Kasumi-1 (cell line): ENCODE measurements at places on chromosomes 3 and 15.

DNA sequence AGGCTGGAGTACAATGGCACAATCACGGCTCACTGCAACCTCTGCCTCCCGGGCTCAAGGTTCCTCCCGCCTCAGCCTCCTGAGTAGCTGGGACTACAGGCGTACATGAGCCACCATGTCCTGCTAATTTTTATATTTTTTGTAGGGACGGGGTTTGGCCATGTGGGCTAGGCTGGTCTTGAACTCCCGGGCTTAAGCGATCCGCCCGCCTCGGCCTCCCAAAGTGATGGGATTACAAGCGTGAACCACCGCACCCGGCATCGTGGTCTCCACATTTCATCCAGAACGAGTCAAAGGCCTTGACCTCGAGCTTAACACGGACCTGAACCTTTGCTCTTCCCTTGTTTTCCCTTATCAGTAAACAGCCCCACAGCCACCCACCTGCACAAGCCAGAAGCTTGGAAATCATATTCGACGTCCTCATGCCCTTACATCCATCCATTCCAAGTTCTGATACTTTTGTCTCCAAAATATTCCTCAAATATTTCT lies 1.4 kb upstream of the PTPN23 start:
- DNase-seq: no peak

- no peak for DNase-seq
Measured at GRCh38 chr3:5035692-5036391, 56.6 kb downstream of the BHLHE40 start.

DNA sequence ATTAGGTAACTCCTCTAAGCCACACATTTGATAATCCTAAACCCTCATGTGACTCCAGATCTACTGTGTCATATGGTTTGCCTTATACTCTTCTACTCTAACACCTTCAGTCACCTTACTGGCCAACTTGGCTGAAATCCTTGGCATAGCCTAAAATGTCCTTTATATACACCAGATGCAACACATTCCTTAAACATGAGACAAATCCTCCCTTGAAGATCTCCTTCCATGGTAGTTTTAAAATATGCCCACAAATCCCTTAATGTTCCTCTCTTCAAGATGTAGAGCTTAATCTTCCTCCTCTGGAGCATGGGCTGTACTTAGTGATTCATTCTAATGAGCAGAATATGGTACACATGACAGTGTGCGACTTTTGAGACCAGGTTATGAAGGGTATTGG lies 238.9 kb downstream of the SUCLG2 start:
- DNase-seq: no peak

GRCh38 chr3:121431726-121432517 lies 113.9 kb downstream of the POLQ start:
- peak; percentile 29 for DNase-seq

DNA sequence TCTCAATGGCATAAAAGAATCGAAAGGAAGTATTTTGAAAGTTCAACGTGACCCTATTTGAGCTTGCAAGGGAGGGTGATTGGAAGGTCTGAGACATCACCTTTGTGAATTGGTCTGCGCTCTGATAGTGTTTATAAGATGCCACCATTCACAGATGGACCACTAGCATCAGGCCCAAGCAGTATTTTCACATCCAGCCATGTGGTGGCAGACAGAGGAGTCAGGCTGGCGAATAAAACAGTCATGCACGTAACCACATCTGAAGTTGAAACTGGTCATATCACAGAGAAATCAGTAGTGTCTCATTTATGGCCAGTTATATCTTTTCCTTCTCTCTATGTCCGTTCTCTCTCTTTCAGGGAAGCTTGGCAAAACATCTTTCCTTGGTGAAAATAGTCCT lies 170.1 kb upstream of the ONECUT1 start:
- DNase-seq: no peak

DNA sequence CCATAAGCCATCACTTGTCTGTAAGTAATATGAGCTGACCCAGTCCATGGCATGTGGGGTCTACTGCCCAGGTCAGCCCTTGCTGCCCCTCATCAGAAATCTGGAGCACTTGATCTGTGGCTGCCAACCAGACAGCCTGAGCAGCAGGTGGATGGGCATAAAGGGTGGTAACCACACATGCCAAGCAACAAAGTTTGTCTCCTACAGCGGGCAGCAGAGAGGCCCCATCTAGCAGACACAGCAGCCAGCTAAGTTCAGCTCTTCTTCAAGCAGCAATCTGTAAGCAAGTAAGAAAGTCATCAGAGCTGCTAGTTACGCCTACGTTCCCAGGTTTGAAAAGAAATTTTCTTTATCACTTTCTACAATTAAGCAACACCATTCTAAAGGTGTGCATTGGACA lies 27.9 kb downstream of the CHCHD4 start:
- no peak for DNase-seq

DNA sequence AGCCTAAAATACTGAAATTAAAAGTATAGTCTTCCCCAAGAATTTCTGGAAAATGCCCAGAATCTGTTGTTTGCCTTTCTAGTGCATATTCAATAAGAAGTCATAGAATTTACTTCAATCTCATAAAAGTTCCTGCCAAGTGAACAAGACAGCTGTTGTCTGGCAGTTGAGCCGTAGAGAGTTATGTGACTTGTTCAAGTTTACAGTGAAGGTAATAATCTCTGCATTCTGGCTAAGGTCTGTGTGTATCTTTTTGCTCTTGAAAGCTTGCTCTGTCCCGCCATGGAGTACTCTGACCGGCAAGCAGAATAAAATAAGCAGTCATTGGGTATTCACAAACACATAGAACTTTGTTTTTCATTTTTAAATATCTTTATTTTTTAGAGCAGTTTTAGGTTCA lies 77.8 kb downstream of the GHSR start:
- DNase-seq: no peak

- DNase-seq: no peak
Measured at GRCh38 chr3:172009803-172010202, 29.6 kb upstream of the FNDC3B start.

DNA sequence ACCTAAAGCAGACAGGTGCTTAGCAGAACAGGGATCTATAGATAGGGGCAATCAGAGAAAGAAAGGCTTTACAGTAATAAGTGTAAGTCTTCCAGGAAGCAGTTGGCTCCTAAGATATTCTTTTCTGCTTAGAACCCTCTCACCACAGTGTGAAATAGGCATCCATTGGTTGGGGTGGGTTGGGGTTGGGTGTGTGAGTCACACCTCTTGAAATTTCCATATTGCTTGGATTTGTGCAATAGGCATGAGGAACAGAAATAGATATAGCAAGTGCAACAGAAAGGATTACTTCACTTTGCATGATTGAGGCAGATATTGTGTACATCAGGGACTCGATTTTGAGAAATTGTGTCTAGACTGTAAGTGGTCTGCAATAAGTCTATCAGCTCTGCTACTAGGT lies 200.1 kb upstream of the GAP43 start:
- no peak for DNase-seq

- no peak for DNase-seq
Measured at GRCh38 chr3:112804021-112804420, 42.6 kb downstream of the CD200R1L start.

- DNase-seq: no peak
Measured at GRCh38 chr15:77775373-77775772, 142.7 kb upstream of the LINGO1 start.

- DNase-seq: no peak
Measured at GRCh38 chr15:69737916-69738315, 285.3 kb downstream of the RPLP1 start.

DNA sequence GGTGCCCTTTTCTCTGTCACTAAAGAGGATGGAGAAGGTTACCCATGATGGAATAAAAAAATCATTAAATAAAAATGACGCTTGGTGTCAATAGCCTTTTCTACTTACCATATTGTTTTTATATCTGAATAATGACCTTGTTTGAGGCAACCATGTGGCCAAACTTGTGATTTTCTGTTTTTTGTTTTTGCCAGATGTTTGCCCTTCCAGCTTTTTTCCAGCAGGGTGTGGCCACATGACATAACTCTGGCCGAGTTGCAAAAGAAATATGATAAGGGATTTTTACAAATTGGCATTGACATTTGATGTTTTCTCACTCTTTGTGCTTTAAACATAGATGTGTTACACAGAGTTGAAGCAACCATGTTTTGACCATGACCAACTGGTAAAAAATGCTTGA lies 39.7 kb upstream of the EPHA3 start:
- DNase-seq: no peak

DNA sequence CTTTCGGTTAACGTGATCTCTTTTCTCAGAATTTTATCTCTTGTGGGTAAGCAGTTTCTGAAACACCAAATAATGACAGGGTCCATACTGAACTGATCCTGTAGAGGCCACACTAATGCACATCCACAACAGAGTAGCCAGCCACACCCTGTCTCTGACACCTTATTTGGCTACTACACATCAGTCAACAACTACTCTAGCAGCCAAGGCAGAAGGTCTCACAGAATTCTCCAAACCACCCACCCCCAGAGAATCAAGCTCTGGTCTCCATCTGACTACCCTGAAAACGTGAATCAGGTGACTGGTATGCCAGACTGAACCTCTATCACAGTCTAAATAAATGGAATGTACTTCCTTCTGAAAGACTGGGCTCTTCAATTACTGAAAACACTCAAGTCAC lies 38.0 kb downstream of the EDC3 start:
- DNase-seq: no peak

DNA sequence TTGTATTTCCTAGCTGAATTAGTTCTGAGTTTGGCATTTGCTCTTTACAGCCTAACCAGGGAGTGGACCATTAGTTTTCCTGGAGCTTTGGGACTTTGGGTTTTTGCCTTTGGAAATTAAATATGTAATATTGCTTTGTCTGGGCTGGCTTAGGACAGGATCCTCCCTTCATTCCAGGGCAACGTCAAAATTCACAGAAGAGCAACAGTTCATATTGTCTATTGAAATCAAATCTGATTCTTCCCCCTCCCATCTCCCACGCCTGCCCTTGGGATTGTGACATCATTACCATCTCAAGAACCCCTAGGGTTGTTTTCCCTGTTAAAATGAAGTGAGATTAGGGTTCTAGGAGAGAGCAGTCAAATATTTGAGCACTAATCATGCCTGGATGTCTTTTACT lies 194.1 kb downstream of the ROBO2 start:
- DNase-seq: no peak

GRCh38 chr15:65101411-65101890 lies 13.5 kb downstream of the UBAP1L start:
- DNase-seq: peak; percentile 14

DNA sequence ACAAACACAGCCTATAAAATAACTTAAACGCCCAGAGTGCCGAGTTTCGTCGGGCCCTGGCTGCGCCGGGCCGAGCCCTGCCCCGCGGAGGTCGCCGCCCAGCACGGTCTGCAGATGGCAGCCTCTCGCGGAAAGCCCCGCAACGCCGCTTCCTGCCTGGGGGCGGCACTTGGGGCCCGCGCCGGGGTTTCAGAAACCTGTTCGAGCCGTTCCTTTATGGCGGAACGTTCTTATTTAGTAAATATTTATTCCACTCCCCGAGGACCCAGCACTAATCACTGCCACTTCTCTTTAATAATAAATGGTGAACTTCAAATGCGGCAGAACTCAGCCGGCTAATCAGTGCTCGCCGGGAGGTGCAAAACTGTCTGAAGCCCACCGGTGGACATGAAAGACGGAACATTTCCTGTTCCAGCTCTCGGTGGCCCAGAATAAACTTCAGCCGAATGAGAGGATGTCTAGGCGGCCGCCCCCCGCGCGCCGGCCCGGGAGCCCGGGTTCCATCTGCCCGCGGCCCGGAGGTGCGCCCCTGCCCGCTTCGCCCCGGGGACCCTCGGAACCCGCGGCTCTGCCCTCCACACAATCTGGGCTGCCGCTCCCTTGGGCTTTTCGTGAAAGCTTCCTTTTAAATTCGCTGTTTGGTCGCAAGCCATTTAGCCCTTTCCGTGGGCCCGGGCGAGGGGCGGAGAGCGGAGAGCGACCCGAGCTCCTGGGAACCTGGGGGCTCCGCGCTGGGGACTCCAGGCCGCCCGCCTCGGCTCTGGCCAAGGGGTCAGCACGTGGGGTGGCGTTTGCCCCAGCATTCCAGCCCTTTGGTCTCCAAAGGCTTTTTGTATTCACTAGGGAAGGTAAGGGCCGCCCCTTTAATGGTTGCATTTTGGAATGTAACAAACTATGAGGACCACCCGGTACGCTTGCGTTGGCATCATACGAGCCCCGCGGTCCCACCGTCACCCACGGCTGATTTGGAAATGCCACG lies 110.8 kb upstream of the ATP11B start:
- DNase-seq: peak; percentile 18

DNA sequence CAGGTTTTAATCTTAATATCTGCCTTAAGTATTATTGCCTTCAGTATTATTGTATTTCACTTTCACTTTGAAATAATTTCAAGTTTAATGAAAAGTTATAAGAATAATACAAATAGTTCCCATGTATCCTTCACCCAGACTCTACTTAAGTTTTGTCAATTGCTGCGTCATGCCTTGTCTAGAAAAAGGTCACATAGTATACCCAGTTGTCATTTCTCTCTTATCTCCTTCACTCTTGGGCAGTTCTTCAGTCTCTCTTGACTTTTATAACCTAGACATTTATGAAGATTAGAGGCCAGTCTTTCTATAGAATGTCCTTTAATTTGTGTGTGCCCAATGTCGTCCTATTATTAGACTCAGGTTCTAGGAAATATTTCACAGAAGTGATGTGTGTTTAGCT lies 367.7 kb downstream of the LSAMP start:
- DNase-seq: no peak

DNA sequence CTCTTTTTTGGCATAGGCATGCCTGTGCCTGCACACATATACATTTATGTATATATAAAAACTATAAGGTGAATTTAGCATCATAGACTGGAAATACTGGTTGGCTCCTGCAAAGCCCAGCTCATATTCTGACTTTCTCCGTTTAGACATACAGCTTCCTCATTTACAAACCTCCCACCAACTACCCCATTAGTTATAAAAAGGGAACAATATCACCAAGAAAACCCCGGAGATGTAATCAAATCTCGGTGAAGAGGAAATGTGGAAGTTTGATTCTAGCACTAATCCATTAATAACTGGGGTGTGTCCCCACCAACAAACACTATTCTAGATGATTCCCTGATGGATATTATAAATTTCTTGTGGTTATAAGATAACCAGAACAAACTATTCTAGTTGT lies 517.7 kb upstream of the TBL1XR1 start:
- DNase-seq: peak; percentile 95

DNA sequence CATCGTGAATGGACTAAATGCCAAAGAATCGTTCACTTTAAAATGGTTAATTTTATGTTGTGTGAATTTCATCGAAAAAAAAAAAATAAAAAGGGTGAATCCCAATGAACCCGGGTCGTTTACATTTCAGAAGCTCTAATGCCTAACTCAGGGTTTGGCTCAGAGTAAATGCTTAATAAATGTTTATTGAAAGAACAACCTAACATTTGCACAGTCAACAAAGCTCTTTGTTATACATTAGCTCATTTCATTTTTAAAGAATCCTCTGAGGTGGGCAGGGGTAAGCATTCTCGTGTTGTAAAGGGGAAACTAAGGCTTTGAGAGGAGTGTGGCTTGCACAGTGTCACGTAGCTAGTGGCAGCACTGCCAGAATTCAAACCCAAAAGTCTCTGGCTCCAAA lies 109.5 kb downstream of the RPLP1 start:
- no peak for DNase-seq

- no peak for DNase-seq
Measured at GRCh38 chr3:140917772-140918171, 23.9 kb upstream of the SLC25A36 start.
